Hematopoietic multipotent progenitor cell treated with erythropoietin and hydrocortisone succinate and interleukin-3 and kit ligand, for 8 days (in vitro differentiated cells): ENCODE measurements at places on chromosomes 5 and 9.

GRCh38 chr5:98911280-98912040 lies 17.3 kb downstream of the CHD1 start:
- no peak for DNase-seq

GRCh38 chr5:157459715-157460599 lies at the start of gene NIPAL4:
Gene NIPAL4, plus strand, starts transcription at chr5:157460213. Its CDS starts 108 bp downstream, at chr5:157460321.
- DNase-seq = no peak

- DNase-seq = no peak
These were observed 353.4 kb upstream of the SLC30A5 start for GRCh38 chr5:68740226-68740910.

- peak; percentile 21 for DNase-seq
These were observed 63.6 kb downstream of the RNF180 start for GRCh38 chr5:64229163-64229774.

DNA sequence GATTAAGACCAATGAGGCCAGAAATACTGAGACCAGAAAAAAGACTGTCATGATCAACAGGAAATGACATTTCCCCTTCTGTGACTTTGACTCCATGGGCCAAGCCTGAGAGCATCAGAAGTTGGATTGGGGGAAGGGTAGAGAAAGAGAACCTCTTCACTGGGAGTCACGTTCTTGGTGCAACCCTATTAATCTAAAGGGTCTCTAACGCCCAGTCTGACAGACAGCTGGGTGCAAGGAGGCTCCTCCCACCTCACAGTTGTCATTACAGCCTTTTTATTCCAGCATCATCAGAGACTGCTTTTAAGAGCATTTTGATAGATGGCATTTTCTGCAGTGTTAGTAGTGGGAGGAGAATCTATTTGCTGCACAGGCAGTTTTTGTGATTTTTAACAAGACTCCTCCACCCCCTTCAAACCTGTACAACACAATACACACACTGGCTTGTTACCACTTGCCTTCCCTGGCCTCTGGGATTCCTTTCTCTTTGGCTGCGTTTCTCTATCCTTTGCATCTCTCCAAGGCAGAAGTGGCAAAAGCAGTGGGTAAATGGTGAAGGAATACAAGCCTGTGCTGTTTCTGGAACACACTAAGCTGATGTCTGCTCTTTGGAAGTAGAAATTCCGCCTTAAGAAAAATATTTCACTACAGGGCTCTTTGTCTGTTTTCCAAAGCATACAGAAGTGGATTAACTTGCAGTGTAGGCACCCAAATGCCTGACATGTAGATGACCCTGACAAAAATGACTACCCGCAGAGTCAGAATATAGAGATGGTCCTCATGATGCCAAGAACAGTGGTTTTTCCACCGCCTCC lies 310.4 kb upstream of the ZNF608 start:
- DNase-seq = no peak

DNA sequence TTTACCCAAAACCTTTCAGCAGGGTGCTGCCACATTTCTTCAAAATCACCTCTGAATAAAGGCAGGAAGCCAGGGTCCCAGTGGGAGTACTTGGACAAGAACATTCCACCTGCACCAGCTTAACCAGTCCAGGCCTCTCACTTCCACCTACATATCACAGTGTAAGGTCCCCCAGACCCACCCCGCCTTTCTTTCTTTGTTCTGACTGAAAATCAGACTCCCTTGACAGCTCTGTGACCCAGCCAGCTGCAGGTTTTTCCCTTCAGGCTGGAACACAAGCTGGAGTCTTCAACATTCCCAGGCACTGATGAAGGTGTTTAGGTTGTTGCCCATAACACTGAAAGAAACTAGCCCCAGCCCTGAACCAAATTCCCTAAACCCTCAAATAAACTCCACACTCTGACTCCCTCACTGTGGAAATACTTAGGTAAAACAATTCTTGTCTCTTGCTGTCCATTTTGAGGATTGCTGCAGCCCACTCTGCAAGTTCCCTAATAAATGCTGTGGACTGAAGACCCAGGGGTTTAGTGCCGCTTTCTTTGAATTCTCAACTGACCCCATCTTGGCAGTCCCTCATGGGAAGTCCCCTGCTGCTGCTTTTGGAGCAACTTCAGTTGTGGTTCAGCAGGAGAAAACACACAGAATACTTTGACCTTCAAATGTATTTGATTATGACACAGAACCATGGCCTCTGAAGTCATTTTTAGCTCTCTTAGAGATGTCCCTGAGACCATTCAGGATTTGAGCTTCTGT lies 24.8 kb downstream of the P4HA2 start:
- DNase-seq = no peak

GRCh38 chr5:178990491-178990890 lies 4.6 kb downstream of the GRM6 start:
- no peak for DNase-seq

- DNase-seq = no peak
These were observed 244.9 kb upstream of the KLF4 start for GRCh38 chr9:107734256-107735013.

- no peak for DNase-seq
These were observed 65.5 kb downstream of the GNG10 start for GRCh38 chr9:111726949-111727348.

DNA sequence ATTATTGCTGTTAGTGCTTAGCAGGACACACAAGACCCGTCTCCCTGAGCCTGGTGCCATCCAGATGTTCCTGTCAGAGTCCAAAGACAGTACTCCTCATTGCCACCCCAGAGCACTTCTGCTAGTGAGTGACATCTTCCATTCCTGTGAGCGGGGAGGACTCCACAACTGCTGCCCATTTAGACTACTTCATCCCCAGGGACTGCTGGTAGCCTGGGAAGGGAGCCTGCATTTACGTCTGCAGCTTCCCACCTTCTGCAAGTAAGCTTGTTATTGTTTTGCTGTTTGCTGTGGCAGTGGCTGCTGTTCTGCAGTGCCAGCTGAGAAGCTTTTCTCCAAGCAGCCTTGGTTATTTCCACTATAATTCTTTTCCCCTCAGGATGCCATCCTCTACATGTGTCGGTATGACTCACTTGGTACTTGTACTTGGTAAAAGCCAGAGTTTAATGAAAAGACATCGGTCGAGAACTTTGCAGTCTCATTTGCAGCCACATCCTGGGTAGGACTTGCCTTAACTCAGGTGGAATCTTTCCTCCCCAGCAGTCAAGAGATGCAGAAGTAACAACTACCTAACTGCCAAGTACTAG lies 10.6 kb upstream of the MAP1B start:
- DNase-seq = no peak

GRCh38 chr9:101848485-101848919 lies 110.1 kb upstream of the GRIN3A start:
- DNase-seq = no peak

DNA sequence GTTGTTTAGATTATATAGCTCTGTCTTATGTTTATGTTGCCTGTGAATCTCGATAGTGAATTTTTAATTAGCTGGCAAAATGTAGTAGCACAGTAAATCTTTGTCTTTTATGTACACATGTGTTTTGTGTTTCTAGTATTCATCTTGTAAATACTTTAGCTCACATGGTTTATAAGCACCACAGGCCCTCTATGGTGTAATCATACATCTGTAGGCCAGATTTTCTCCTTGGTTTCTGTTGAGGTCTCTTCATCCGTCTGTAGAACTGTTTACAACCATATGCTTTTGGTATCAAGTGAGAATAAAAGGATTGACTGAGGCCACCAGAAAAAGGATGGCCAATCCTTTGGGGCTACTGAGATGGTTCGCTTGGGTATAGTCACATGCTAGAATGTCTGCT lies 45.0 kb downstream of the PRR16 start:
- DNase-seq = no peak

GRCh38 chr9:4131946-4132345 lies 167.9 kb downstream of the GLIS3 start:
- no peak for DNase-seq

DNA sequence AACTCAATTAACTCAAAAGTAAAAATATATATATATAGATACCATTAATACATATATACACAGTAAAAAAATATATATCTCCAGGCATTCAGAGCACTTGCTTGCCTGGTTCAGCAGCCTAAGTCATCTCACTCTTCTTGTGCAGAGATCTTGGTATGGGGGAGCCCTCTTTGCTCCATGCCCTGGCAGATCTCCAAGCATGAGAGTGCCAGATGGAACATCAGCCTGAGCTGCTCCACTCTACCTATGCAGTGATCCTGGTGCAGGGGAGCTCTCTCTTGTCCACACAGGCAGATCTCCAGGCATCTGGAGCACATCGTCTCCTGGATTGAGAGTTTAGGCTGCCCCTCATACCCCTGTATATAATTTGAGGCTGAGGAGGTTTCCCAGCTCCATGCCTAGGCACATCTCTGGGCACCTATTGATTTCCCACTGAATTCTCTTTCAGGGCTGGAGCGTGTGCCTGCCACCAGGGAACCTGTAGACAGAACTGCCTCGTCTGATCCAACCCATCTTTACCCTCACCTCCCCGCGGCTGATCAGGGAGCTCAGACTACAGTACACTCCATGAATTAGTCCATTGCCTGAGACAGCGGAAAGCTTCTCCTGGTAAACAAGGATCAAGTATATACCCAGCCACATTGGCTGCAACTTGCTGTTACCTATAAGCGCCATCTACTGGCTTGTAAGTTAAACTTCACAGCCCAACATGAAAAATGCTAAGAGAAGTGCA lies 342.4 kb upstream of the GRIA1 start:
- peak; percentile 11 for DNase-seq

GRCh38 chr9:784202-784601 lies 57.3 kb upstream of the DMRT1 start:
- no peak for DNase-seq

DNA sequence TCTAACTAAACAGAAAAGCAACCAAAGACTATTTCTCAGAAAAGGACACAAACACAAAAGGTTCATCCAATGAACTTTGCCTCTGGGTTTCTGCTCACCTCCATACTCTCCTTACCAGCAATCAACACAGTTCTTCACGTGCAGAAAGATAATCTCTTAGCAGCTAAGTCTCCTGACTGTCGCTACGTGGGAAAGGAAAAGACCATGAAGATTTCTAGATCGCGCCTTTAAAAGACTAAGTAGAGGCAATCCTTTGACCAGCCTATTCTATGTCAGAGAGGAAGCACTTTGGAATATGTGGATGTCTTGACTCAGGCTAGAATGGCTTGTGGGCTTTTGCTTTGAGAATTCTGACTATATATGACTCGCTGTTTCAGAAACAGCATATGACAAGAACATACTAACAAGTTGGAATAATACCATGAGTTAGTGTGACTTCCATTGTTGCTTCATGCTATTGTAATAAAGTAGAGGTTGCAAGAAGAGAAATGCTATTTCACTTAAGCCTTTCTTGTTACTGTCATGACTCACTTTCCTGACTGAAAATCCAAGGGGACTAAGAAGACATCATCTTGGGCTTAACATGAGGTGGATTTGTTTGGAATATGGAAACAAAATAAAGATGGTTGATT lies 339.5 kb upstream of the RFX3 start:
- DNase-seq = no peak

DNA sequence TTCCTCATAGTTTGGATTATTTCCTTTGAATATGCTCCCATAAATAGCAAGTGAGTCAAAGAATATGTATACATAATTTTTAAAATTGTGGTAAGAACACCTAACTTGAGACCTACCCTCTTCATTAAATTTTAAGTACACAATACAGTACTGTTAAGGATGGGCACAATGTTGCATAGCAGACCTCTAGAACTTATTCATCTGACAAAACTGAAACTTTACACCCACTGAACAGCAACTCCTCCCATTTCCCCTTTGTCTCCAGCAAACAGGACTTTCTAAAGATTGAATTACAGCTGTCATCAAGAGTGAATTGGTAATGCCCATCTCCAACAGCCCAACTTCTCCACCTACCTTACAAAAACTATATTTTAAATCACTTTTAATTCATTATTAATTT lies 388.9 kb downstream of the HTR1A start:
- DNase-seq = no peak

GRCh38 chr5:89090037-89090436 lies 207.1 kb upstream of the MEF2C start:
- DNase-seq = no peak

DNA sequence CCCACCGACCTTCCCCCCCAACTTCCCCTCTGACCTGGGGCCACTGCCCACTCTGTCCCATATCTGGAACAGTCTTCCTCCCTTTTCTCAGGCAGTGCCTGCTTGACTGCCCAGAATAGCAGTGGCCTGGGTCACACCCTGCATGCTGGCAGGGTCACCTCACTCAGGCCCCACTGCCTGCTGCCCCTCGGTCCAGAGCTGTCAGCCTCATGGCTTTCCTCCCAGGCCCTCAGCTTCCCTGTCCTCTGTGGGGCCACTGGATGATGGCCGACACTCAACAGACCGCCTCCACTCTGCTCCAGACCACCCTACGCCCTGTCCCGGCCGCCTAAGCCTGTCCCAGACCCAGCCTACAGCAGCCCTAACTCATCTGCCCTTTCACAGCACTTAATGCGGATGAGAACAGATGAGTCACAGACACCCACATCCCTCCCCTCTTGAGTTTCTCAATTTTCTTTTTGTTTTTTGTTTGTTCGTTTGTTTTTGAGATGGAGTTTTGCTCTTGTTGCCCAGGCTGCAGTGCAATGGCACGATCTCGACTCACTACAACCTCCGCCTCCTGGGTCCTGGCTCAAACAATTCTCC lies 5.9 kb downstream of the PNPLA7 start:
- no peak for DNase-seq

DNA sequence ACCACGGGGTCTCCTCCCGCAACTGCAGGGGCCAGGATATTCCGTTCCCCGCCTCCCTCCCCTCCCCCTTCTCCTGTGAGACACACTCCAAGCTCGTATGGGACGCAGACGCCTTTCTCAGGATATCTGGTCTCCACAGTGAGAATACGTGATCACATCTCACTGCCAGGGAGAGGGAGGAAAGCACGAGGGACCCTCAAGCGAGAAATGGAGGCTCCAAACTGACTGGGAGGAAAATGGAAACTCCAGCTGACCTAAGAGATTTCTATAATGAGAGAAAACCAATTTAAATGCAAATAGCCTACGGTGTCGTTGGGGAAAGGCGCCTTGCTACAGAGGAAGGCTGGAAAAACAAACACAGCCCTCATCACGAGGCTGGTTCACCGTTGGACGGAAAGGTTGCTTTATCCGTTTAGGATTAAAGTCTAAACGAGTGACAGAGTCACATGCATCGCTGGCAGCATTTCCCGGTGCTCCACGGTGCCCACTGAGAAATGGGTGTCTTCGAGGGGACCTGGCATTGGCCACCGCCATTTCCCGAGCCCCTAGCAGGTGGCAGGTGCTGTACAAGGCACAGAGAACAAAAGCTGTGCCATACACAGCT lies 116.9 kb upstream of the CPEB4 start:
- DNase-seq = no peak

DNA sequence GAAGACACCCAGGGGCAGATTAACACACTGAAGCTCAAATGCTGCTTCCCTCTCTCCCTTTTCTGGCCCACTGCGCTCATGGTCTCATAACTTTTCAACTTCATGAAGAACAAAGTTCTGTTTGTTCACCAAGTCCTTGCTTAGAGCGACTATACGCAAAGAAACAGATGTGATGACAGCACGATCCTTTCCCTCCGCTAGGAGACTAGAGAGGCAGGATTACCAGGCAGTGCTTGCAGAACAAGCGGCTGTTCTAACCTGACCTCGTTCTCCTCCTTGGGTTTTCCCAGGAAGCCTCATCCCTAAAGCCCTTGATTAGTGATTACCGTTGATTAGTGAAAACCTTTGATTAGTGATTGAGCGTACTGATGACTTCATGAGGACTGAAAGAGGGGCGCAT lies 649.9 kb downstream of the IRX1 start:
- DNase-seq = no peak

GRCh38 chr9:4077499-4078102 lies 222.3 kb downstream of the GLIS3 start:
- DNase-seq = peak; percentile 7
